Renal cortical epithelial cell (primary cell): ENCODE measurements at places on chromosomes 2 and 18. TPM values are rescaled to one million over a fixed set of nuclear protein-coding genes. Genes with fewer than 3 reads are reported as not detected.
A peak's percentile ranks its signal among the peaks of the same experiment; 100 is the strongest.

DNA sequence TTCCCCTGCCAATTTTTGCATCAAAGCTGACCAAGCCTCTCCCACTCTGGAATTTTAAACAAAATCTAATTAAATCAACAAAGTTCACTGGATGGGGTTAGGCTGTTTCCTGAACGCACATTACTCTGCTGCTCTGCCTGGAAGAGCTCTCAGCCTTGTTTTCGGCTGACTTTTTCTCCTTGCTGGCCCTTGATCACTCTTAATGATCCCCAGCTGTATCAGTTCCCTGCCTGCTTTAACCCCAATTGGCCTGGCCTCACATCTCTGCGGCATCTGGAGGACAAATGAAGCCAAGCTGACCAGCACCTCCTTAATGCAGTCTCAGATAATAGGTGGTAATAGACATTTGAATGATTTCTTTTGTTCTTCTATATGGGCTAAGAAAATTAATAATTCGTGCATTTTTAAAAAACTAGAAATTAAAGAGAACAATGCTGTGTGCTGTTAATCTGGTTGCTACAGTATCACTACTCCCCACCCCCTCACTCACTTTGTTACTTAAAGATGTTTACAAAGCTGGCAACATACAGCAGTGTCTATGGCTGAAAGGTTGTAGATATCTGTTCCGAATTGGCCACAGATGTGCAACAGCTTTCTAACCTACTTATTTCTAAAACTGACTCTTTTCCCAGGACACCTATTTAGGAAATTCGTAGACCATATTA lies 415.2 kb upstream of the KCNH7 start:
- DNase-seq = no peak

DNA sequence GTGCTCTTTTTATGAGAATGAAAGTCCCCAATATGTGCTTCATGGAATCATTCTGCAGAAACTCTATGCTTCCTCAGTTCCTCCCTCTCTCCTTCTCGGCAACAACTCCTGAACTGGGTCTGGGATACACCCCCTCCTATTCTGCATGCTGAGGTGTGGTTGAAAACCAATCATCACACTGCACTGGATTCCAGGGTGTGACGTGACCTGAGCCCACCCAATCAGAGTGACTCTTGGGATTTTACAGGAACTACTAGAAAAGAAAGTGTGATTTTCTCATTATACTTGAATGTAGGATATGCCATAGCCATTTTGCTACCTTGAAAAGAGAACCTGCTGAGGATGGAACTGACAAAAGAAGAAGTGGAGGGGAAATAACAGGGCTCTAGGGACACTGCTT lies 36.3 kb downstream of the ACVR1 start:
- DNase-seq = no peak

GRCh38 chr18:22348521-22349316 lies 69.0 kb downstream of the CTAGE1 start:
- peak; percentile 24 for DNase-seq

DNA sequence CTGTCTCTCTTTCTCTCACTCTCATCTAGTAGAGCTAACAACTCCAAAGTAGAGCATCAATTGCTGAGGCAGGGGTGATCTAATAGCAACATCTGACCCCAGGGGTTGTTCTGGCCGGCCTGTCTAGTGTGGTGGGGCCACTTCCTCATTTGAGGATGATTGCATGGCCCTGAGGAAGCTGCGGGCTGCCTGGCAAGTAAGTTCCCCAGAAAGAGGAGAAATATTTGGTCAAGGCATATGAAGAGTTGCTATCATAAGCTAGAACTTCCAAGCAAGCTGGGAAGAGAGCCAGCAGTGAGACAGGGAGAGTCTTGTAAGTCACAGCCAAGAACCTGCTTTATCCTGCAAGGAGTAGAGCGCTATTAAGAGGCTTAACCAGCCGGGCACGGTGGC lies 50.8 kb upstream of the TMEM87B start:
- DNase-seq = no peak

DNA sequence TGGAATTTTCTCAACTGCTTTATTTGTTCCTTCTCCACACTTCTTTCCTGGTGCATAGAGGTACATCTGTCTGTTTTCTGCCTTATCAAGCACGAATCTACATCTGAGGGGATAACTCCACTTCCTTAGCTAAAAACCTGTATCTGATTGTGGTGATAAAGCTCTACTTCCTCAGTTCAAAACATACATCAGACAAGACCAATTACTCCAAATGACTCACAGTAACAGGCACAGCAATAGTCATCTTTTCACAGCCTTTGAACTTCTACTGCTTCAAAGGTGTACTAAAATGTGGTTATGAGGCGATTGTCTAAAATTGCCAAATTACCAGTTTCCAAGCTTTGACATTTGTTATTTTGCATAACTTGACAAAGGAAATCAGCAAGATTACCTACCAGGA lies 803.6 kb upstream of the ZEB2 start:
- peak; percentile 68 for DNase-seq

DNA sequence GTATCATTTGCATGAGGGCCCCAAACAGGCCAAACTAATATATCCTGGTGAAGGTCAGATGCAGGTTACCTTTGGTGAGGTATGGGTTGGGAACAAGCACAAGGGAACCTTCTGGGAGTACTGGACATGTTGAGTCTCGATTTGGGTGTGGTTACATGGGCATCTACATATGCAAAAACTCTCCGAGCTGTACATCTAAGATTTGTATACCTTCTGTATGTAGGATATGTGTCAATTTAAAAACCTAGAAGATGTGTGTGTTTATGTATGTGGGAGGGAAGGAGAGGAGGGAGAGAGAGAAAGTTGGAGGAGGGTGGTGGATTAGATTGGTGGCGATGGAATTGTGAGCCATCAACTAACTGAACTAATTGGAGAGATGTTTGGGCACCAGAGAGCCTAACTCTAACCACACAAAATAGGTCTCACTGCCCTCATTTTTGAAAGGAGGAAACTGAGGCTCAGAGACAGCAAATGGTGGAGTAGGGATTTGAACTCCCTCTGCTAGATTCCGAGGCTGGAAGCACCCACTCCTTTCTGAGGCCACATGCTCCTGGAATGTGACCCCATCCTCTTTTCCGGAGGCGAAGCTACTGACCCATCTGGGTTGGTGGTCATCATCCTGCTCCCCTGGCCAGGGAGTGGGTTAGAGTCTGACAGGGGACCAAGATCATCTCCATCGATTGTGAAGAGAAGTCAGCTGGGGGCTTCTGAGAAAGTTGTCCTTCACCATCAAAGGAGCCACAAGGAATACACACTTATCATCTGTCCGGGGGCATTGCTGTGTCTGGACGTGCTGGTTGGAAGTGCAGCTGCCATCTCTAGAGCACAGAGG lies 107.3 kb upstream of the MYCN start:
- no peak for DNase-seq

GRCh38 chr2:46774499-46775228 lies 140.9 kb downstream of the MCFD2 start:
- no peak for DNase-seq

GRCh38 chr2:172103471-172104272 lies 972 bp upstream of the DLX2 start:
- DNase-seq = peak; percentile 71

- DNase-seq = no peak
Observed at GRCh38 chr18:74456017-74456348, 1.1 kb downstream of the DIPK1C start.

- no peak for DNase-seq
Observed at GRCh38 chr2:3025984-3026383, 351.6 kb downstream of the EIPR1 start.

GRCh38 chr18:56986829-56987228 lies 160.1 kb upstream of the BOD1L2 start:
- peak; percentile 58 for DNase-seq

GRCh38 chr18:58761970-58762780 lies 90.9 kb downstream of the MALT1 start:
- DNase-seq = no peak

DNA sequence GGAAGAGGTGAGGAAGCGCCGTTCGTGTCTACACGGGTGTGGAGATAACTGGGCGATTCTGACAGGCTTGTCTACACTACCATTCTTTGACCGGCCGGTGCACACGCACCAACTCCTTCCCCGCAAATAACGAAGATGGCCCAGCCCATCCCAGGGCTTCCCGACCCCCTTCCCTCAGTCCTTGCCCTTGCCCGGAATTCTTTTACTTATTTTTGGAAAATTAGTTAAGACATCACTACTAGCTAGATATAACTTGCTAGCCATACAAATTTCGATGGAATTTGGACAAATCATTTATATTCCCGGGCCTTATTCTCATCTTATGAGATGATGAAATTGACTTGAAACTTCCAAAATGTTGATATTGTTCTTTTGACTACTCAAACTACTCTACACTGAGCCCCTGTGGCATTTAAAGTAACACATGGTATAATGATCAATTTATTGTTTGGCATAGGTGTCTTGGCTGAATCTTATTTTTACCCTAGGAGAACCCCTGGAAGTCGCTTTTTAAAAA lies 1.3 kb downstream of the ERICH2 start:
- no peak for DNase-seq

GRCh38 chr2:50620783-50621182 lies 411.1 kb downstream of the NRXN1 start:
- DNase-seq = no peak

DNA sequence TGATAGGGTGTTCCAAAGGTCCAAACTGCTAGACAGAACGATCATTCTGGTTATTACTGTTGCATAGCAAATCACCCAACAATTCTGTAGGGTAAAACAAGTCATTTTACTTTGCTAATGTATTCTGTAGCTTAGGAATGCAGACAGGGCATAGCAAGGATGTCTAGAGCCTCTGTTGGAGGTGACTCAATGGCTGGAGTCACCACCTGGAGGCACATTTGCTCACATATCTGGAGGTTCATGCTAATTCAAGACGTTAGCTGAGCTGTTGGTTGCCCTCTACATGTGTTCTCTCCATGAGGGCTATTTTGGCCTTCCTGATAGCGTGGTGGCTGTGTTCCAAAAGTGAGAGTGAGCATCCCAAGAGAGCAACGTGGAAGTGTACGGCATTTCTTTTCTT lies 22.5 kb upstream of the ST8SIA3 start:
- DNase-seq = no peak

DNA sequence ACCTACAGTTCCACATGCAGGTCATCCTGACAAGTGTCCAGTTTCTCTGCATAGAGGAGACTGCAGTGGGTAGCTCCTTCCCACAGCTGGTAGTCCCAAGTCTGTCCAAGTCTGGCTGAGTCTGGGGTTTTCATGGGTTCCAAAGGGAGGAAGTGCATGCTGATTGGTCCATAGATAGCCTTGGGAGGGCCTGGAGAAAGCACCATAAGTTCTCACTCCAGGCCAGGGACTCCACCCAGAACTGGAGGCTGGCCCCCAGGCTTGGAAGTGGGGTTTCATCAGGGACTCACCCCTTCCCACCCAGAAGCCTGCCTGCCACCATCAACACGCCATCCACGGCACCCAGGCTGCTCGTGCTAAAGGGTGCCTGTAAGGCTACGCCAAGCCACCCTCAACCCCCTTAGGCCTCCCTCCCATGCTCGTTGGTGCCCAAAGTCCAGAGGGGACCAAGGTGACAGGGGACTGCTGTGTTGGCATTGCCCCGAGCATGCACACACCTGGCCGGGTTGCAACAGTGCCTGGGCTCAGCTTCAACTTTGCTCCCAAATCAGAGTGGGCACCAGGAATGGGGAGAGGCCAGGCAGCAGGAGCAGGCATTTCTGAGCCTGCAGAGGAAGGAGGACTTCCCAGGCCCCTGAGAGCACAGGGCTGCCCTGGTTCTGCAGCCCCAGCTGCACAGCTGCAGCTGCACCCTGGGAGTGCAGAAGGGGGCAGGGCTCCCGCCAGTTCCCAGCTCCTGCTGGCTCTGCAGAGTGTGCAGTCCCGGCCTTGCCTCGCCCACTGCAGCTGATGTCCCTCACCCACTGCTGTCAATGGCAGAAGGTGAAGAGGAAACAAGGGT lies 116.5 kb upstream of the MAP2 start:
- no peak for DNase-seq

DNA sequence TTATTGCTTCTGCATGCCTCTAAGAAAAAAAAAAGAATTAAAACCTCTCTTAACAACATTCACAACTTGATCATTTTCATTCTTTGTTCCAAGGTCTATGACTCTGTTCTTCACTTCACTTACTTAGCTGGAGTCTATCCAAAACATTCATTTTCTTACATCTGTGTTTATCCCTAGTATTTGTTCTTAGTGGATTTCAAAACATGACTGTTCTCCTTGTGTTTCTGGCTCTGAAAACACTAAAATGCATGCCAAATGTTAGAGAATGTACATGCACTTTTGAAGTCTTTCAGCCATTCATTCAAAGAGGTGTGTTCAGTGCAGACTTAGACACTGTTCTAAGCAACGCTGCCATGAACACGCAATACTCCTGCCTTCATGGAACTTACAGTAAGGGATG lies 138.8 kb downstream of the CNTNAP5 start:
- no peak for DNase-seq

DNA sequence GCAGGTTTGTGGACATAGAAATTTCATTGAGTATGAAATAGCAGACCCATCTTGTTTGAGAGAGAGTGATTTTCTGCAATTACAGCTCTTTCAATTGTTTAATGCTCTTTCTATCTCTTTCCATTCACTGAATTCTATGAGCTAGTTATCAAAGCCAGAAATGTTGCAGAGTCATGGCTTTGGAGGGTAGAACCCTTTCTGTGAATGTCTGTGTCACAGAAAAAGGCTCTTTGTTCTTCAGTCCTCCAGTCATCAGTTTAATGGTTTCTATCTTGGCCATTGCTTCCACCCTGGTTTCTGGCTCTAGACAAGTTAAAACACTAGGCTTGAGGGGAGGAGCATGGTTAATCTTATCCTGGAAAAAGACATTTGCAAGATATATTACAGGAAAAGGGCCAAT lies 655.0 kb downstream of the STK39 start:
- no peak for DNase-seq

- no peak for DNase-seq
Observed at GRCh38 chr2:128736046-128736688, 417.5 kb upstream of the HS6ST1 start.

HOXD3 gene
- 2.3 and 26.9 TPM in 2 replicates for total RNA-seq

ASB18 gene
- not detected in 2 replicates for total RNA-seq

DNA sequence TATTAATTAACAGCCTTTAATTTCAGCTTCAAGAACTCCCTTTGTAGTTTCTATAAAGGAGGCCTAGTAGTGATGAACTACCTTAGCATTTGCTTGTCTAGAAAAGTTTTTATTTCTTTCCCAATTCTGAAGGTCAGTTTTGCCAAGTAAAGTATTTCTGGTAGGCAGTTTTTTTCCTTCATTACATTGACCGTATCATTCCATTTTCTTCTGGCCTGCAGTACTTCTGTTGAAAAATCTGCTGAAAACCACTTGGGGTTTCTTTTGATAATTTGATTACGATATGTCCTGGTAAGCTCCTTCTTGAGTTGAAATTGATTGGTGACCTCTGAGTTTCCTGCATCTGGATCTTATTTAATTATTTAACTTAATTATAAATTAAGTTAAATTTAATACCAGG lies 691.8 kb downstream of the TSN start:
- no peak for DNase-seq

- no peak for DNase-seq
Observed at GRCh38 chr2:12302691-12303090, 414.0 kb upstream of the TRIB2 start.

GRCh38 chr2:230922951-230923717 lies 1.9 kb downstream of the GPR55 start:
- no peak for DNase-seq

HOXD8 gene
- 13.4 and 41.9 TPM in 2 replicates for total RNA-seq

GRCh38 chr2:62919041-62919440 lies 131.6 kb upstream of the OTX1 start:
- no peak for DNase-seq
